ENCODE measurements at places on chromosomes 6 and 20.

GRCh38 chr6:157012355-157012754, 235.2 kb downstream of the ARID1B start:
- DNase-seq, result no peak

DNA sequence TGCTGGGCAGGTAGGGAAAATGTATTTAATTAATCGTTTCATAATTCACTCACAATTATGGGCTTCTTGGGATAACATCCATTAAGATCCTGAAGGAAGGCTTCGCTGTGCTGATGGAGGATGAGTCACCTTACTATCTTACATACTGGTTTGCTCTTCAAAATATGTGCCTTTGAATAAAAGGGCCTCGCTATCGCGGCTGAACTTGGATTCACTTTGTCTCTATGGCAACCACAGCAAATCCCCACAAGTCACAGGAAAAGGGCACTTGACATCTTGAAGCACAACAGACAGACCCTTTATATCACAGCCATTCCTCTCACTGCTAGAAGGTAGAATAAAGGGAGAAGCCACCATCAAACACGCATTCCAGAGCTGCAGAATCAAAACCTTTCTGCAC, 141.3 kb upstream of the MYLIP start:
- no peak for DNase-seq

DNA sequence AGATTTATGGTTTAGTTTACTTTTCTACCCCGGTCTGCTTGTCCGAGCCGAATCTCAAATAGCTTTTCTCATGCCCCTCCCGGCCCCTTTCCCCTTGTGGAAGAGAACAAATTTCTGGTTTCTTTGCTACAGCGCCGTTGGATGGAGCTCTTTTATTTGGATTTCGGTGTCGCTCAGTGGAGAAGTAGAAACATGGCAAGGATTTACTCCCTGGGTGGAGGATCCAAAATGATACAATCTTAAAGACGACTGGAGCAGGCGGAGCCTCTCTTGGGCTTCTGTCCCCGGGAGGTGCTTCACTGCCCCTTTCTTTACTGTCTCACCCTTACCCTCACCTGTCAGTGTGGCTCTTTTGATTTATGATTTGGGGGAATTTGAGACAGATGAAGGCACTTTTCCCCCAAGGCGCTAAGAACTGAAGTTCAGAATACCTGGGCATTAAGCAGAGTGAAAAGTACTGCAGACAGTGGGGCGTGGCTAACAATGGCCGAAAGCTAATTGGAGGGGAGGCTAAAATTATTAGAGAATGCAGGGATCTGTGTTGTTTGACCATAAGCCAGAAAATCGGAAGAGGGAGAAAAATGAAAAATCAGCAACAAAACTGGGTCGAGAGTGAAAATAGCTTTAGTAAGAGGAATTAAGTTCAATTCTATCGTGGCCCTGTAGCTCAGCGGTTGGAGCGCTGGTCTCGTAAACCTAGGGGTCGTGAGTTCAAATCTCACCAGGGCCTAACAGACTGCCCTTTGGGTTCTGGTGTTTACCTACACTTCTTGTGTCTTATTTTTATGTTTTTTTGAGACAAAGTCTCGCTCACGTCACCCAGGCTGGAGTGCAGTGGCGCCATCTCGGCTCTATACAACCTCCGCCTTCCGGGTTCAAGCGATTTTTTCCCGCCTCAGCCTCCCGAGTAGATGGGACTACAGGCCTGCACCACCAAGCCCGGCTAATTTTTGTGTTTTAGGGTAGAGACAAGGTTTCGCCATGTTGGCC, 145.1 kb upstream of the ZNF184 start:
- no peak for DNase-seq

DNA sequence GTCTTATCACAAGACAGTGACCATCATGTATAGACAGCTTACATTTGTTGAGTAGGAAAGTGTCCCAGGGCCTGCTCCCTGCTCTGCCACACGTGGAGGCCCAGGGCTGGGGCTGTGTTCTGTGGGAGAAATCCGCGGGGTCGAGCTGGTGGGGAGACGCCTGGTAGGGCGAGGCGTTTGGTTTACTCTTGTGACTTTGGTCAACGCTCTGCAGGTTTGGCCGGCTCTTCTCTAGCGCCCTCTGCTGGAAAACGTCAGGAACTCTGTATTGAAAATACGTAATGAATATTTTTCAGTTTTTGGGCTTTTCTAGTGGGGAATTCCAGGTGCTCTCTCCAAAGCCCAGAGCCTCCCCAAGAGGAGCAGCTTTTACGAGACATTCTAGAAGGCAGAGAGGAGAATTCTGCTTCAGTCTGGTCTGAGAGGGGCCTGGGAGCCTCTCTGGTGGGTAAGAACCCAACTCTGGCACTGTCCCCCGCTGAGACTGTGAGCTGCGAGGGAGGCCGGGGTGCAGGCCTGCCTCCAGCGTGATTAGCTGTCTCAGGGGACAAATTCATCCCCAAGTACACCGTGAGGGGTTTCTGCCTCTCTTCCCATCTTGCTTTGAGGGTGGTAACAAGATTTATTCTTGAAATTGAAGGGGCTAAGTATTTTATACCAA, 112.6 kb upstream of the RALGAPA2 start:
- DNase-seq, result peak; percentile 20

DNA sequence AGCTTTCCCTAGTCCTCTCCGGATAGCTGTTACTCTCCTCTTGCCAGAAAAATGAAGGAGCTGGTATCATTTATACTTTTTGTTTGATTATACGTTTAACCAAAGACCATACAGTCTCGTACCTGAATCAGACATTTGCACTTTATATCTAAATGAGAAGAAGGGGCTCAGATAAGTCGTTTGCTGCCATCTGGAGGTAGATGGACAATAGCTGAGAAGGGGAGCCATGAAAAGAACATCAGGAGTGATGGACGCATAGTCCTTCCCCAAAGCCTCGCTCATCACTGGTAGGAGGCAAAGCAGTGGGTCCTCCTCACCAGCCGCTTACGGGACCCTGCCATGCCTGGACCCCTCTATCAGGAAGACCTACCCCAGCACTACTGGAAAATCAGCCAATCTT, 45.4 kb downstream of the RPF2 start:
- no peak for DNase-seq

GRCh38 chr6:161254464-161255253, 19.2 kb downstream of the AGPAT4 start:
- DNase-seq, result no peak

GRCh38 chr6:170075659-170076223, 215.1 kb downstream of the DLL1 start:
- no peak for DNase-seq

DNA sequence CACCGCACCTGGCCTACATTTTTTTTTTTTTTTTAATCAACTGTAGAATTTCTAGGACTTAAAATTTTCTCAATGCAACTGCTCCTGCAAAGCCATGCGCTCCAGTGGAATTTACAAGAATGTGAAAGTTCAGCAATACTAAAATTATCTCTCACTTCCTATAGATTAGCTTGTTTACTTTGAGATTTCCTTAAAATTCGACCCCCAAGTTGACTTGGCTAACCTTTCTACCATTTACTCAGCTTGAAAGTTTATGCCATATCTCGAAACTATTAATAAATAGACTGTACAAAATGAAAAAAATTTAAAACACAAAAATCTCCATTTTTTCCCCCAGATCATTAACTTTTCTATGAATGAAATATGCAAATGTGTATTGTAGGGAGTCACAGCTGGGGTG, 64.3 kb downstream of the ZBTB2 start:
- DNase-seq, result no peak

DNA sequence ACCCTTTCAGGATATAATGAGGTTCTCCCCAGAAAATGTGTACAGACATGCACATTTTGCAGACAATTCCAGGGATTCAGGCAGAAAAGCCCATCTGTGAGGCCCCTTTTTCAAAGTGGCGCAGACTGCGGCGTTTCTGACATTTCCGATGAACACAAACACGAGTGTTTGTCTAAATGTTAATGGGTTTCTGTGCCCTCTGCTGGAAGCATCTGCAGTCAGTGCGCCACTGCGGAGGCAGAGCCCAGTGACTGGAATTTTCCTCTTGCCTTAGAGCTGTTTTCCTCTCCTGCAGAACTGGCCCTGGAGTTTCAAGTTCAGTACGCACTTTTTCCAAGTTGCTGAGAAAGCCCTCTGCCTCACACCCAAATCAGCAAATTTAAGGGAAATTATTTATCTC, 15.3 kb downstream of the ANKRD60 start:
- no peak for DNase-seq

- DNase-seq, result peak; percentile 41
These were observed at the start of gene SYNGAP1 for GRCh38 chr6:33419580-33420490. Gene SYNGAP1 (plus strand): TSS chr6:33420065. CDS start chr6:33420265, 200 bp downstream.
